Fibroblast of lung (primary cell): ENCODE measurements at places on chromosomes 12 and 14. TPM values are rescaled to one million over a fixed set of nuclear protein-coding genes. Genes with fewer than 3 reads are reported as not detected.

Gene UBE2N
- total RNA-seq: 82.2 and 115 TPM in 2 replicates

Gene TRIM9
- 0.50 and 0.51 TPM in 2 replicates for total RNA-seq

Gene TAC3
- 0.17 TPM in 1 of 2 replicates, not detected in the other for total RNA-seq

Gene TROAP
- total RNA-seq: 0.51 and 6.3 TPM in 2 replicates

Gene SLC39A5
- total RNA-seq: not detected in 2 replicates
